ENCODE measurements at places on chromosomes 7 and 10.

DNA sequence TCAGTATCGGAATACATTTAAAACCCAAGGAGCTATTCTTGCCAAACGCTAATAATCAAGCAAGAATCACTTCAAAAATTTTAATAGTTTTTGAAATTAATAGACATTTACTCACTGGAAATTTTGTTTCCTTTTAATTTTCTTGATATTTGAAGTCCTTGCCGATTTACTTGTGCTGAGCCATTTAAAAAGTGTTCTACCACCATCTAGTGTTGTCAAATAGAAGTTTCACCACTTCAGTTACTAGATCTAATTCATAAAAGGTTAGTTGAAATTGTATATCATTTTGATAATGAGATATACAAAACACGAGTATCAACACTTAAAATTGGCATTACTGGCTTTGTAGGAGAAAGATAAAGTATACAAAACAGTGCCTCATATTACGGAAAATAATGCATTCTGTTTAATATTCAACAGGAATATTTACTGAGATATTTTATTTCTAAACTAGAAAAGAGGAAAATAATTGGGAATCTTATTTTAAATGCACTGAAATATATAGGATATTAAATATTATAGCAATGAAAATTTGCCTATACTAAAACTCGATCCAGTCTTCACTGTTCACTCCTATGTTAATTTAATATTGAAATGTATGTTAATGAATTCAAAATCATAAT, 664.8 kb upstream of the SEMA3D start:
- no peak for DNase-seq

DNA sequence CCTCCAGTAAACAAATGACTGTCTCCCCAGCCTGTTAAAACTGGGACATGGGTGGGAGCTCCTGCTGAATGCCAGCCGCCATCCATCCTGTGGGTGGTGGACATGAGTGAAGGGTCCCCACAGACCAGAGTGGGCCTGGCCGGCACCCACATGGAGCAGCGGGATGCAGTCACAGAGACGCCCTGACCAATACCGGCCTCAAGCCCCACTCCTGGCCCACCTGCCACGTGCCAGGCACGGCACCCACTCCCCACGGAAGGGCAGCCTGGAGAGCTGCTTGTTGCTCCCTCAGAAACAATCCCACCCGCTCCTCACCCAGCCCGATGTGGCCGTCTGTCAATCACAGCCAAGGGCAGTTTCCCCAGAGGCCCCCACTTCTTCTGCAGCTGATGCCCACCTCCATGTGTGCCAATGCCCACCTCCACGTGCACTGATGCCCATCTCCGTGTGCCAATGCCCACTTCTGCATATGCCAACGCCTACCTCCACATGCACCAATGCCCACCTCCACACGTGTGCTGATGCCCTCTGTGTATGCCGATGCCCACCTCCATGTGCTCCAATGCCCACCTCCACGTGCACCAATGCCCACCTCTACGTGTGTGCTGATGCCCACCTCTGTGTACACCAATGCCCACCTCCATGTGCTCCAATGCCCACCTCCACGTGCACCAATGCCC, 42.8 kb upstream of the DNAAF5 start:
- DNase-seq, result no peak

DNA sequence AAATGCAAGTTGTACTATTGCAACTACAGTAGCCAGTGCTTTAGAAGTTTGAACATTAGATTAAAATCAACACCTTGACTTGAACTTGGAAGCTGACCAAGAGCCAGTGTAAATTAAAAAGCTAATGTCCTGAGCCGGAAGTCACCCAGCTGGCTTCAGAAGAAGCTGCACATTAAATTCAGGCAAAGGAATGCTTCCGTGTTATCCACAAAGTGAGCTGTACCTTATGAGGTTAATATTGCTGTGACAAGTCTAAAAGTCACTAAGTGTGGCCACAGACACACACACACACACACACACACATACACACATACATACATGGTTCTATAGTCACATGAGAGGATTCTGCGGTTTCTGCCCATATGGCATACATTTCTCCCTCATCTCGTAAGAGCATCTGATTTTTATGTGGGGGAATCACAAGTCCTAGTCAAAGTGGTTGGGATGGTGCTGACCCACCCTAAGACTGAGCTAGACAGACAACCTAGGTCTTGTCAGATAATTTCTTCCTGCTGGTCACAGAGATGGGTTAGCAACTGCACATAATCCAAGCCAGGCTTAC, 612.9 kb downstream of the SORCS1 start:
- no peak for DNase-seq

GRCh38 chr7:139580435-139580834, 57.0 kb downstream of the CLEC2L start:
- no peak for DNase-seq

- DNase-seq, result no peak
These were observed 619.8 kb downstream of the LRMDA start for GRCh38 chr10:76051007-76051936.

DNA sequence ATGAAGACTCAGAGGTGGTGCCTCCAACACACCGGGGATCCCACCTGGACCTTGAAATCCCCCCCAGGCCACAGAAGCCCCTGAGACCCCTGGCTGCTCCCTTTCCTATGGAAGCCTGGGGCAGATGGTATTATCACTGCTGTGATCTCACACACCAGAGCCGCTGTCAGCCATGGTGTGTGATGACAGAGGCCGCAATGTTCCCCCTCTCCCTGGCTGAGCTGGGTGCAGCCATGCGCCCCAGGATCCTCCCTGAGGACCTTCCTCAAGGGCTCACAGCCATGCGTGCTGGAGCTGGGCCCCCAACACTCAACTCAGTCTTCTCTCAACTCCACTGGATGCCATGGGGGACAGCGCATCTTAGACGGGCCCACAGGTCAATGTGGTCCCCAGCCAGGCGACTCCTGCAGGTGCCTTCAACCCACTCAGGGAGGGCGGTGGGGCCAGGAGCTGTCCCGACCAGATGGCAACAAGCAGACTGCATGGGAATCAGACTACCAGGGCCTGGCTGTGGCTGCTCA, 44.9 kb downstream of the VIPR2 start:
- DNase-seq, result no peak

DNA sequence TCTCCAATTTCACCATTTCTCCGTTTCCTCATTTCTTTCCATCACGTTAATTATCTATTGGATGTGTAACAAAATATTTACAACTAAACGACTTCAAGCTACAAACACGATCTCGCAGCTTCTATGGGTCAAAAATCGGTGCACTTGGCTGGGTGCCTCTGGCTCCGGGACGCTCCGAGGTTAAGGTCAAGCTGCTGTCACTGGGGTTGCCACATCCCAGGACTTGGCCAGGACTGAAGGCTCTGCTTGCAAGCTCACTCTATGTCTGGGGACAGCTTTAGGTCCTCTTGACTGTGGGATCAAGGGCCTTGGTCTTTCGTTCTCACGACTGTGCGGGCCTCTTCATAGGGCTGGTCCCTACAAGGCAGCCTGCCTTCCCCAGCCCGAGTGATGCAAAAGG, 159.7 kb downstream of the CCDC3 start:
- no peak for DNase-seq

- DNase-seq, result no peak
These were observed 2.2 kb upstream of the MYL10 start for GRCh38 chr7:101631224-101631714.

GRCh38 chr7:102106625-102107024, 180.0 kb upstream of the SH2B2 start:
- no peak for DNase-seq

DNA sequence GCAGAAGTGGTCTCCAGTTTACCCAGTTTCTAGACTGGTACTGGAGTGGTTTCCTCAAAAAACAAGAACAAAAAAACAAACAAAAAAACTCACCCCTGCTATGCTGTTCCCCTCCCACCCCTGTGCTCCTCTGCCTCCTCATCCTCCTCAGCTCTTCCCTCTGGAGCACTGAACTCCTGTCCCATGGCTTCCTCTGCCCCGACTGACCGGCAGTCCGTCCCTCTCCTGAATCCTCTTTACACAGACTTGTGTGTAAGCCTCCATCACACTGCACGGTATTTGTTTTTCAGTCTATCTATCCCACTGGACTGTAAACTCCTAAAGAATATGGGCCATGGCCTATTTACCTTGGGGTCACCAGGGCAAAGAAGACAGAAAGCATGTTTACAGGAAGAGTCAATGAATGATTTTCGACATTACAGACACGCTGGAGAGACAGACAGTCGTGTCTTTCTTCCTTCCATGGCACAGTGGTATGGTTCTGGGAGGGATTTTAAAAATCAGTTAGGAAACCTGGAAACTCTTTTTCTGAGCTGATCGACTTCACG, 265.3 kb downstream of the GLI3 start:
- DNase-seq, result no peak

- no peak for DNase-seq
These were observed 430.2 kb downstream of the PTPRN2 start for GRCh38 chr7:158157460-158157859.

DNA sequence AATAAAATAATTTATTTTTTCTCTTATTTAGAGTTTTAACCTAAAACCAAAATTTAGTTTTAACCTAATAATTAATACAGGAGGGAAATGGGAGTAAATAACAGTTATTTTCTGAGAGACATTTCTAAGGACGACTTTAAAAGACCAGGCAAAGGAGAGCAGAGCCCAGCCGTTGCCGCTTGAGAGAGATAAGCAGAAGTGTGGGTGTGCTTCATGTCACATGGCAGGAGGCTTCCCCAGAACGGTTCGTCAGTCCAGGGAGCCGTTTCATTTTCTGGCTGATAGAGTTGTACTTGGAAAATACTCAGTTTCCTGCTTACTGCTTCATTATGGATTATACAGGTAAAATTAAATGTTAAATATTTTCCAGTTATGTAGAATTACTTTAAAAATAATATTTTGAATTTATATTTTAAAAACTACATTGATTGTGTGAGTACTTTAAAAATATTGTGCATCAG, 61.4 kb downstream of the ST7 start:
- peak; percentile 26 for DNase-seq

DNA sequence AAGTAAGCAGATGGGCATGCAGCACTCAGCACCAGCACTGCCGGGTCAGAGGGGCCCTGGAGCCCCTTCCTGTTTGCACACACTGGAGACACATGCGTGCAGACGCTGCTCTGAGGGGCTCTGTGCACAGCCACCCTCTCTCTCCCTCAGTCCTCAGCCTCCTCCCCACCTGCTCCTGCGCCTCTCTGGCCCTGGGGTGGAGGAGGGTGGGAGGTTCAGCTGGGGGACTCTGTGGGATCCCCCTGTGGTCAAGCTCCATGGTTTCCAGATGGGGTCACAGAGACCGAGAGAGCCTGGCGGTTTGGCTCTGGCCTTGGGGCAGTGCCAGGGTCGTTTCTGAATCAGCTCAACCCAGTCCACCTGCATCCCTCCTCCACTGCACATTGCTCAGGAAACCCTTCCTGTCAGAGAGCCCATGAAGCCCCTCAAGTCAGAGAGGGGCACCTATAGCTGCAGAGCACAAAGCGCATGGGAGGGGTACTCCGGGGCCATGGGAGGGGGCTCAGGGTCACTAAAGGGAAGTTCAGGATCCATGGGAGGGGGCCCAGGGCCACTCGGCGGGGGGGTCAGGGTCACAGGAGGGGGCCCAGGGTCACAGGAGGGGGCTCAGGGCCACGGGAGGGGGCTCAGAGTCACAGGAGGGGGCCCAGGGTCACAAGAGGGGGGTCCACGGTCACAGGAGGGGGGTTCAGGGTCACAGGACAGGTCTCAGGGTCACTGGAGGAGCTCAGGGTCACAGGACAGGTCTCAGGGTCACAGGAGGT, 161.7 kb downstream of the ADARB2 start:
- no peak for DNase-seq

Measured in GM18507 (cell line).